ENCODE measurements at places on chromosomes 7 and 10.

- no peak for DNase-seq
These were observed 68.8 kb upstream of the INSIG1 start for GRCh38 chr7:155228894-155229293.

DNA sequence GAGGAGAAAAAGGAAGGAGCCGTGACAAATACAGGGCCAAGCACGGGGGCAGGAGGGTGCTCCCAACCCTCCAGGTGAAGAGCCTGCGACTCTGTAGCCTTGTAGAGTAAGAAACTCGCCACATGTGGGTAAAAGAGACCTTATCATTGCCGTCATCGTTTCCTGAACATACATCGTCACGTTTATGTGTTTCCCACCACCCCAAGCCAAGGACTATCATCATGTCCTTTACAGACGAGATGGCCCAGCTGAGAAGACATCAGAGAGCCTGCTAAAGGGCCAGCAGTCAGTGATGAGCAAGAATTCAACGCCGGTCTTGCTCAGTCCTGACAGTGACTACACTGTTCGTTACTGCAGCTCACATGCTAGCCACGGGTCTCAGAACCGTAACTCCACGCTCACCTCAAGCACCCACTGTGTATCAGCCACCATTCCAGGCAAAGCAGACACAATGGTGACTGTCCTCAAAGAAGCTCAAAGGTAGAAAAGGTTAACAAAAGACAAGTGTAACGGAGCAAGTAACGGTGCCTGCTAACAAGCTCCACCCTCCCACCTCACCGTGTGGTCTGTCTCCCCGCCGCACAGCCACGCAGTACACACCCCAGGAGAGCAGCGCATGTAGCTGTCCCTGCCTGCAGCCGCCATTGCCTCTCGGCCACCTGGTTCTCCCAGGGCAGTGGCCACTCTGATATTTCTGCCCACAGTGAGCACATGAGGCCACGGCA is 147.8 kb downstream of the MAD1L1 start:
- no peak for DNase-seq

DNA sequence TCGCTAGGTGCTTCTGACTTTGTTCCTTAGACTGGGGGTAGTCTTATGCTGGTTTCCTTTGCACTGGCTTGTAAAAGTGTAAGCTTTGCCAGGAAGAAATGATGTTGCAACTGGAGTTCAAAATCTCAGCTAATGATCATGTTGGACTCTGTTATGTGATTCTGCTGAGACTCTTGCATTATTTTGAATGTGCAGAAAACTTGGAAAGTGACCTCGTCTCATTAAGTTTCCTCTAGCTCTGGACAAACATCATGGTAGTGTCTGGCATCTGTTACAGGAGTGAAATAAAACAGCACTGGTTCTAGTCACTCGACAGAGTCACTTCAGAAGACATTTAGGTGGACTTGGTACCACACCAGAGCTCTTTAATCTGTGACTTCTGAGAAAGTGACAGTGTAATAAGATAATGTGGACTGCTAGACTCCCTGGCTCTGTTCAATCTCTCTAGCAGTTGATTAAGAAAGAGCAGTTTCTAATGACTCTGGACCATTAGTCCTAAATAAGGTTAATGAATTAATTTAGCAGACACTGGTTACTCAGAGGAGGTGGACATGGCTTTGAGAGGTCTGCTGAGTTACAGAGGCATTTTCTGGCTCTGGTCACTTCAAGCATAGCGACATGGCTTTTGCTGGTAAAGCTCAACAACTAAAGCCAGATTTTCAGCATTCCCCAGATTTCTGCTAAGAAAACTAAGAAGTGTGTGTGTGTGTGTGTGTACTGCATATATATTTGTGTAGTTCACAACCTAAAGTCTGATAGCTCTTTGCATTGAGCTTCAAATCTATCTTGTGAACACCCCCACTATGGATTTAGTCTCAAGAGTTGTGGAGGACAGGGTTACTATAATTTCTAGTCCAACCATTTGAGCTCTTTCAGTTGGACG is 2.0 kb downstream of the NRP1 start:
- no peak for DNase-seq

- no peak for DNase-seq
These were observed 39.5 kb downstream of the KLF6 start for GRCh38 chr10:3745521-3745920.

DNA sequence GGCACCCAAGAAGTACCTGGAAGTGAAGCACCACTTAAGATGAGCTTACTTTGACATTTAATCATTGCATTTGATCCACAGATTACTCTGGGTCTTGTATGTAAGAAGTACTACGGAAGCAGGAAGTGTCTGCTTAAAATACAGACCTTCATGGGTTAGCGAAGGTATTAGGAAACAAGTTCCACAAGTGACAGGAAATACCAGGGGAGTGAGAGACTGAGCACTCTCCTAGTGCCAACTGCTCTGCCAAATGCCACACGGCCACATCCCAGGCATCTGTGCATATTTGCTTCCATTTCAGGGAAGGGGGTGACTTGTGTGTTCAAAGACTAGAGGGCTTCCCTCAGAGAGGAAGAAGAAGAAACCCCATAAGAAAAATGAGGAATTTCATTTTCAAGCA is 57.2 kb upstream of the ANK3 start:
- no peak for DNase-seq

DNA sequence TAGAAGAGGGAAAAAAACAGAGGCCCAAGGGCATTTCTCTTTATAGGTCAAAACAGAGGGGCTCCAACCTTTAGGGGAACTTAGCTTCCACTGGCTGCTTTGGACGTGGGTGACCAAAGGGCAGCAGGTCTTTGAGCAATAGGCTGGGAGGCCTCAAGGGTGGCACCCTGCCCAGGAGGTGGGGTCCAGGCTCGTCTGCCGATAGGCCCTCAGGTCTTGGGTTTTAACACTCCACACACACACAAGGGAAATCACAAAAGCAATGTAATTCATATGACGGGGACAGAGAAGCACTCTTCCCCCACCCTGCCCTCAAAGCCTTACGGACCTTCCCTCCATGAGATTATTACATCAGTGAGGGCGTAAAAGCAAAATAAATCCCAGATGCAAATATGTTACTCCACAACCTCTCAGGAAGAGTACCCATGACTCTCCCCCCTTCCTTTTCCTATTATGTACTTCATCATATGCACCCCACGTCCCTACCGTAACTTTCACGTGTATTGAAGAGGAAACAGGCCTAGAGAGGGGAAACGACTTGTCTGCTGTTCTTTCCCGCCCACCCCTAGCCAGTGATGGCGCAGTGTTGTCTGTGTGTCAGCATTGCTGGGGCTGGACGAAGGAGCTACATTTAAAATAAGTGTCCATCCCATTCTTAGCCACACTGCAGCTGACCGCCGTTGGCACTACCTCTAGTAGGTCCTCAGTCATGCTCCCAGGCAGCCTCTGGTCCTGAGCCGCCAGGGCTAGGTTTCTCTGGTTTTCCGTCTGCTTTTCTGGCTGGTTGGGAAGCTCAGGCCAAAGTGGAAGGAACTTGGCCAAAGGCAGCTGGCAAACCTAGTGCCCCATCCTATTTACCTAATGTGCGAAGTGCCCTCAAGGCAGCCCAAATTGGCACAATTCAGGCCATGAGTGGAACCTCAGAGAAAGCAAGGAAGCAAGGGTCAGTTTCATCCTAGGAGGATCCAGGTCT is 2.1 kb downstream of the PCBD1 start:
- DNase-seq: no peak

DNA sequence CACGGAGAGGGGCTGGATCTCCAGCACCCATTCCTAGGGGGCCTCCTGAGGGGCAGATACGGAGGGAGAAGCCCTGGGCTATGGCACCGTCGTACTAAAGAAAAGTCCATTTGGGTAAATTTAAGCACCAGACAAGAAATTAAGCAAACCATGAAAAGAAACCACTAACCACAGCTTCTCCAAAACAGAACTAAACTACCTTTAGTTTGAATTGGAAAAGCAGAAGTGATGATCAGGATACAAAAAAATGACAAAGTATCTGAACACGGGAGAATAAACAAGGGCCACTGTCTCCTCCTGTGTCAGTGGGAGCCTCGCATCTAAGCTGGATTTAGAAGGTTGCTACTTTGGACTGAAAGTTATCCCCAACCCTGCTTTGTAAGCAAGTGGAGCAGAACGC is 69.1 kb downstream of the DIP2C start:
- no peak for DNase-seq

GRCh38 chr10:103262229-103262628 is 14.7 kb upstream of the INA start:
- no peak for DNase-seq

- no peak for DNase-seq
These were observed 95.5 kb downstream of the CELF2 start for GRCh38 chr10:11113156-11113555.

DNA sequence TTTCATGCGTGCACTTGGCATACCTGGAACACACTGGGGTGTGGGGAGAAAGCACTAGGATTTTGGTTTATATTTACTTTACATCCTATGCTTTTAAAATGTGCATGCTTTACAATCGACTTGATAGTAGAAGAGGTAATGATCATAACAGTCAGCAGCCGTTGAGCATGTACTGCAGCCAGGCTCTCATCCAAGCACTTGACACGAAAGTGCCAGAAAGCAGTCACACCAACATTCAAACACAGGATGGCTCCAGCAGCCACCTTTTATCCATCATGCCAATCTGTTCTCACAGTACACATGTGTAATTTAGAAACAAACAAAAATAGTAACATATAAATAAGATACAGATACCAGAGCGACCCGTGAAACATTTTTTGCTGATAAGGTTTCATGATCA is 1.2 kb upstream of the FAM241B start:
- no peak for DNase-seq

DNA sequence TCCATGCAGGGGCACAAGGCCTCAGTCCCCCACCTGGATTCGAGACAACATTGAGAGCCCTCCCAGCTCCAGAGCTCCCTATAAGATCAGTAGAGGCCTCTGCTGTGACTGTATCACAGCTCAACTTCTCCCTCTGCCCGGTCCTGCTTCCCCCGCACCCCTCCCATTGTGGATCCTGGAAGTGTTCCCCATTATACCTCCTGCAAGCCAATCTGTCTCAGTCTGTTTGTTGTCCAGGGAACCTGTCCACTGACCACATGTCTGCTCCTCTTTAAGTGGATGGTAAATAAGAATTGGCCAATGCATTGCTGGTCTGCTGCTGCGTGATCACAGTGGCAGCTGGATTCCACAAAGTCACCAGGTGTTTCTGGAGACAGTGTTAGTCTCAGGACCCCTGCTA is 259.7 kb upstream of the HABP2 start:
- no peak for DNase-seq

DNA sequence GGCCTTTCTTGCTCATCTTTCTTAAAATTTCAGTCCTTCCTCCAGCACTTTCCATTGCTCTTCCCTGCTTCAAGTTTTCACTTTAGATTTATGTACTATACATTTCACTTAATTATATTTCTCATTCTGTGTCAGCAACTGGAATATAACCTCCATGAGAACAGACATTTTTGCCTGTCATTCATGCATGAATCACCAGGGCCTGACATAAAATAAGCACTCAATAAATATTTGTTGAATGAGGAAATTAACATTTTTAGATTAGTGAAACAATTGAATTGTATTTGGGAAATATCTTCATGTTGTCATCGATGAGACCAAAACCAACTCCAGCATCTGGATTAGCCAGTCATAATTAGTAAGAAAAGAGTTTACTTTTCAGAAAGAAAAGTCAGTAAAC is 6.1 kb downstream of the SAMD9L start:
- no peak for DNase-seq

DNA sequence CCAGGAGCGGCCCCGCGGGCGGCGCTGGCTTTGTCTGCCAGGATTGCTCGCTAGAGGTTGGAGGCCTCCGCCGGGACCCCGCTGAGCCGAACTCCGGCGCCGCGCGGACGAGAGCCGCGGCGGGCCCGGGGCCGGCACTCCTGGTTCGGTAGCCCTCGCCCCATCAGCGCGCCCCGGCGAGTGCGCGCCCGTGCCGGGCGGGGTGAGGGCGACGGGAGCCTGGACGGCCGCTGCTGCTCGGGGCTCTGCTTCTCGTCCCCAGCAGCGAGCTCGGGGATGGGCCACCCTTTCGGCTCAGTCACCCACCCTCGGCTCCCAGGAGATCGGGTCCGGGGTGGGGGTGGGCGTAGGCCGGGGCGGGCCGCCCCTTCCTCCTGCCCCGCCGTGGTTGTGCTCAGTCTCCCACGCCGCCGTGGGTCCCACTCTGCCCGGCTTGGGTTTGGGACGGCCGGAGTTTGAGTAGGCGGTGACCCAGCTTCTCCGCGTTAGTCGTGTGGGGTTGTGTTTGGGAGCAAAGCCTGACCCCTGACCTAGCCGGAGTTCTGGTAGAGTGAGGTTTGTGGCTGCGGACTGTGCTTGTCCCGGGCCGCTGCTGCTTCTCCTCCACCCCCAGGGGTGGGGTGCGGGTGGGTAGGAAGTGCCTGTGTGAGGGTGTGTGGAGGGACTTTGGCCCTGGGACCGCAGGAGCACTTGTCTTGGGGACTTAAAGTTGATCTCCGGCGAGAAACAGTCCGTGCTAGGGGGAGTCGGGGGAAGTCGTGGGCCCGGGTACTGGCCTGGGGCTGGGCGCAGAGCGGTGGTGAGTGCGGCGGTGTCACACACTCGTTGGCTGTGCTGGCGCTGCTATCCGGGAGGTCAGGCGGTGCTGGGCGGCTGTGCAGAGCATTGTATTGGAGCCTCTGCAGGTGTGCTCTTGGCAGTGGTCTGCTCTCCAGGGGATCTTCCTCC is 677 bp downstream of the TSPAN14 start:
- peak; percentile 36 for DNase-seq

GRCh38 chr10:107213861-107214260 is 49.4 kb upstream of the SORCS1 start:
- no peak for DNase-seq

GRCh38 chr7:155962191-155962967 is 150.1 kb upstream of the SHH start:
- DNase-seq: peak; percentile 79

- no peak for DNase-seq
These were observed 16.4 kb downstream of the PARD3 start for GRCh38 chr10:34798654-34799053.

- no peak for DNase-seq
These were observed 28.2 kb downstream of the STRIP2 start for GRCh38 chr7:129462420-129462819.

DNA sequence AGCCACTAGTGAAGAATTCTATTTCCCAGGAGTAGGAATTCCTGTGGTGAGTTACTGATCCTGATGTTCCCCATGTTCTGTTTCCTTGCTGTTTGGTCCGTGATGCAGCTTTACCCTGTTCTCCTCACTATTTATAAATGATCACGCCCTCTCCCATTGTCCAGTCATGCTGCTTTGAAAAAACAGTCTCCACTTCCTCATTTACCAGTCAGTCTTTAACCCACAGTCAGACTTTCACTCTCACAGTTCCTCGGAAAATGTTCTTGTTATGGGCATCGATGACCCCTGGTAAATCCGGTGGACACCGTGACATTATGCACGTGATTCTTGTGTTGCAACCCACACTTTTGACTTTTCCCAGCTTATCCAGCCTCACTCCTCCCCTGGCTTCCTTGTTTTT is 14.4 kb downstream of the SCIN start:
- DNase-seq: no peak

DNA sequence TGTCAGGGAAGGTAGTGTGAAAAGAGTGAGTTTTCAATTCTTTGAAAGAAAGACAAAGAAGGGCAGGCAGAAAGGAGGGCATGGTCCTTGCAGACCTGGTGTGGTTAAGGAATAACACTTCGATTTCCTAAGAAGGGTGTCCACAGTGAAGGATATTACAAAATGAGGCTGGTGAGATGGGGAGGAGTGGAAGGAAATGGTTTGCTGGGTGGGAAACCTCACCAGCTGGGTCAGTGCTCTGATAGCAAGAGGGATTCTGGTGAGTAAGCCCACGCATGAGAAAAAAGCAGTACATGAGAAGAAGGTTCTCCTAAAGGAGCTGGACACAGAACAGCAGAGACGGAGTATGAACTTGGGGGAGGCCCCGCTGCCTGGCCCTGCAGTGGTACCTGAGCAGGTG is 230.6 kb upstream of the PLXNA4 start:
- DNase-seq: peak; percentile 47

All from NK-92 treated with Interleukin-12 subunit alpha and Interleukin-12 subunit beta, amount 100 ng/mL, for 24 hours (cell line).